ENCODE measurements at places on chromosomes 5 and 9.

- DNase-seq, result no peak
These were observed 55.9 kb upstream of the NEURL1B start for GRCh38 chr5:172585114-172585513.

DNA sequence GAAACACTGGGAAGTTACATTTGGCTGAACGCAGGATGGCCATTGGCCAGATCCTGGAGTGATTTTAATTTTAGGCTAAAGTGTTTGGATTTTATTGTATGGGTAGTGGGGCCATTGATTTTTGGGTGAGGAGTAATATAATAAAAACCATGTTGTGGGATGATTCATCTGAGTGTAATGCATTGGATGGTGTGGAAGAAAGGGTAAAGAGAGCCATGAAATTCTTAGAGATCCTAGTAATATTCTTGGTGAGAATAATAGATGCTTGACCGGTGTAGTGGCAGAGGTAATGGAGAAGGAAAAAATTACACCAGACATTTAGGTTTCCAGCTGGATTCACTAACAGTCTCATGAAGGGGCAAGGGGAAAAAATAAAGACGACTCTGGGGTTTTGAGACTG lies 158.1 kb downstream of the NPR3 start:
- DNase-seq, result peak; percentile 68

DNA sequence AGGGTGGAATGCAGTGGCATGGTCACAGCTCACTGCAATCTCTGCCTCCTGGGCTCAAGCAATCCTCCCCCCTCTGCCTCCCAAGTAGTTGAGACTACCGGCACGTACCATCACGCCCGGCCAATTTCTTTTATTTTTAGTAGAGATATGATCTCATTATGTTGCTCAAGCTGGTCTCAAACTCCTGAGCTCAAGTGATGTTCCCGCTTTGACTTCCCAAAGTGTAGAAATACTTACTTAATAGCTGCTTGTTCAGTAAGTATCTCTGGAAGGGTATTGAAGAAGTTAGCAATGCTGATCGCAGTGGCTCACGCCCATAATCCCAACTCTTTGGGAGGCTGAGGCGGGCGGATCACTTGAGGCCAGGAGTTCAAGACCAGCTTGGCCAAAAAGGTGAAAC lies 35.7 kb upstream of the PLIN2 start:
- no peak for DNase-seq

DNA sequence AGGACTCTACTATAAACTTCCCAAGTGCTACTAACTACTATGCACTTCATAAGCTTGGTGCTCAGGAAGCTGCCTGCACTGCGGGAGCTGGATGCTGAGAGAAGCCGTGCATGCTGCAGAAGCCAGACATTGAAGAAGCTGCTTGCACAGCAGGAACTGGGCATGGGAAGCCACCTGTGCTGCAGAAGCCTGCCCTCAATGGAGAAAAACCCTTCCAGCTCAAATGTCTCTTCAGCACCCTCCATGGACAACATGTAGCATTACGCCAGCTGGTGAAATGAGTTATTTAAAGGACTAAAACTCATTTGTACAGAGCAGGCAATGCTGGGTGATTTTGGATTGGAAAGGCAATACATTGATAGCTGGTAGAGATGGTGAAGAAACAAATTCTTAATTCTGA lies 247.2 kb downstream of the KIF4B start:
- DNase-seq, result no peak

DNA sequence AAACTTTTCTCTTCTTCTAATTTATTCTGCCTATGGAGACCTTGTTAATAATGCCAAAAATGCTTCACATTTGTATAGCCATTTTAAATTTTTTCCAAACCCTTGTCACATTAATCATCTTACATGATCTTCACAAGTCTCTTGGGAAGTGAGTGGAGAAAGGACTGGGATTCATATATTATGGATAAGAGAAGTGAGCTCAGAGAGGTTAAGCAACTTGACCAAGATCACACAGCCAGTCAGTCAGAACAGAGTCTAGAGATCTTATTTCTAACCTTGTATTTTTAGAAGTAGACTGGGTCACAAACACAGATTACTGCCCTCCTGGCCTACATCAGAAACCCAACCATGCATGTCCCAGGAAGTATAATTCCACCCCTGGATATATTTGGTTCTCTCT lies 218.0 kb upstream of the ADRA1B start:
- no peak for DNase-seq

Data from HS-27A (cell line).